ENCODE measurements at places on chromosomes 16 and 17.

DNA sequence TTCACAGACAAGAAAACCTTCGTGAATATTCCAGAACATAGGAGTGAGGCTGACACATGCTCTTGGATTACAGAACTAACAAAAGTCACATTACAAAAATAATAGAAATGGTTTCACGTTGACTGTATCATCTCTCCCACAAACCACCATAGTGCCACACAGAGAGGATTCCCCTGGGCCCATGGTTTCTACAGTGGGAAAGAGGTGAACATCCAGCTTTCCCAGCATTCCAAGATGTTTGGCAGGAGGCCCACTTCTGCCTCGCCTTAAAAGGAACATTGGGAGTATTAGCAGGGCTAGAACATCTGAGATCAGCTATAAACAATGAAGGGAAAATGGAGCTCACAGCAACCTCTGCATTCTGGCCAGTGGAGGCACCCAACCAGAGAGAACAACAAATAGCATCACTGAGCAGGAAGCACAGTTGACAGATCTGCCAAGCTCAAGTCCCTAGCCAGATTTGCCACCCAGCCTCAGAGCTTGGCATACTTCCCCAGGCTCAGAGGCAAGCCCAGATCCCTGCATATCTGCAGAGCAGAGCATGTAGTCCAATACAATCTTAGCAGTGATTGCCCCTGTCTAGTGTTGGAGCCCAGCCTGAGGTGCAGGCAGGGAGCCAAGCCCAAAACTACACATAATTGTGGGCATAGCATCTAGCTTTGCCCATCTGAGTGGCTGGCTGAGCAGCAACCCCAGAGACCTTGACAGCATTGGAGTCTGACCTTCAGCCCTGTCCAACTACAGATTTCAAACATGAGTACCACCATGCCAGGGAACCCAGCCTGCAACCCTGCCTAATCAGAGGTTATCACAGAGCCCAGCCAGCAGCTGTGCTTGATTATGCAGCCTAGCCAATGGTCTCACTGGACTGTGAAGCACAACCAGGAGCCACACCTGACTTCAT, 260.4 kb downstream of the CEP112 start:
- DNase-seq, result no peak

DNA sequence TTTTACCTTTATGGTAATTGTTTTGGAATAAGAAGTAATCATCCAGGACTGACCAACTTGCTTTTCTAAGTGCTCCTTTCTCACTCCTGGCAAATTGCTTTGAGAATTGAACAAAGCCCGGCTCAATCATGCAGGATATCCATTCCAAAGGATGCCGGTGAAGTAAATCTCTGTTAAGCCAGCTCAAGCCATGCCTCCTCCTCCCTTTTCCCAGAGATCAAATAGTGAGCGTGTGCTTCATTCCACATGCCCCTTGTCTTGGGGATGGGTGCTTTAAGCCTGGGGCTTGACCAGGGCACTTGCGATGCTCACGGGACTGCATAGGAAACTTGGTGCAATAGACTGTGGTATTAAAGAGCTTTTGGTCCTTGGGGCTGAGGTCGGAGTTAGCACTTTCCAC, 90.7 kb downstream of the UTP18 start:
- no peak for DNase-seq

DNA sequence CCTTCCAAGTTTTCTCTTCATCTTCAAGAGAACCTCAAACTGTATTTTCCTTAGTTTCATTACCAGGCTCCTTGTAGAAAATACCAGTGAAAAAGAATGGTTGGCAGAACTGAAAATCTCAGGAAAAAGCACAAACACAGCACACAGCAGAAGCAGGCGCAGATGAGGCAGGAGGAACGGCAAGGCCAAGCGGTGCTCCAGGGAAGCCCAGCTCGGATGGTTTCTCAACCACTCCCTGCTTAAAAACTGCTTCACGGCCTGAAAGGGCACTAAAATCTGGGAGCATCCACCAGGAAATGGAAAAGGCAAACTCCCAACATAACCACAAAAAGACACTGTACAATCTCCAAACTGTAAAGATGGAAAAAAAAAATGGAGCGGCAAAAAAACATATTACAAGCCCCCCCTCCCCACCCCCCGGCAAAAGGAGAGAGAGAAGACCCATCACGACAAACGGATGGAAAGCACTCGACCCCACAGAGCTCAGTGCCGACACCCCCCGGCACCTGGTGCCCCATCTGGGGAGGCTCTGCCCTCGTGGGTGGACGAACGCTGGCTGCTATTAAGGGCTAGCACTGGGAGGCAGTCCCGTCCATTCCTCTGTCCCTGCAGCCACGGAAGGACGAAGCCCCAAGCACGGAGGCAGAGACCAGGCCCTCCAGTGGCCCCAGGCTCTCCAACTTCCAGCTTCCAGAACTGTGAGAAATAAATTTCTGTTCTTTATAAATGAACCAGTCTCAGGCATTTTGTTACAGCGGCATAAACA, 127.5 kb downstream of the ZNF778 start:
- no peak for DNase-seq

DNA sequence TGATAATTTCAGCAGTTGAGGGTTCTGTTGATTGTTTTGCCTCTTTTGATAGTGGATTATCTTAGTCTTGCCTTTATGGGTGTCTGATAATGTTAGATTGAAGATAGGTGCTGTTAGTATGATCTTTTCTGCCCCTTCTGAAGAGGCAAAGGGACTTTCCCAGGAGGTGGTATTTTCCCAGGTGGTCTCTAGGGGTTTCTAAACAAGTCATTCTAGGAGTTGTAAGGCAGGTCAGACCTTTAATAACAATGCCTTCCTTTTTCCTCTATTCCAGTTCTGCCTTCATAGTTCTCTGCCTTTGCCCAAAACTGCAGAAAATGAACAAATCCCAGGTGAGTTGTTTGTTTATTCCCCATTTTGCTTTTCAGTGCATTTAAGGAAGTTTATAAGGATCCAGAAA, 4.3 kb downstream of the ZFP1 start:
- DNase-seq, result no peak

Measured in central memory CD4-positive, alpha-beta T cell (primary cell).